Uterine smooth muscle cell (primary cell): ENCODE measurements at places on chromosomes 7 and 10. TPM values are rescaled to one million over a fixed set of nuclear protein-coding genes. Genes with fewer than 3 reads are reported as not detected.

JMJD1C gene
- total RNA-seq = 111 and 138 TPM in 2 replicates

VWA2 gene
- total RNA-seq = not detected in 2 replicates

OR2A5 gene
- not detected in 2 replicates for total RNA-seq

GRB10 gene
- total RNA-seq = 34.5 and 60.1 TPM in 2 replicates
